Natural killer cell (primary cell): ENCODE measurements at places on chromosomes 12 and 14. TPM values are rescaled to one million over a fixed set of nuclear protein-coding genes. Genes with fewer than 3 reads are reported as not detected.

DNA sequence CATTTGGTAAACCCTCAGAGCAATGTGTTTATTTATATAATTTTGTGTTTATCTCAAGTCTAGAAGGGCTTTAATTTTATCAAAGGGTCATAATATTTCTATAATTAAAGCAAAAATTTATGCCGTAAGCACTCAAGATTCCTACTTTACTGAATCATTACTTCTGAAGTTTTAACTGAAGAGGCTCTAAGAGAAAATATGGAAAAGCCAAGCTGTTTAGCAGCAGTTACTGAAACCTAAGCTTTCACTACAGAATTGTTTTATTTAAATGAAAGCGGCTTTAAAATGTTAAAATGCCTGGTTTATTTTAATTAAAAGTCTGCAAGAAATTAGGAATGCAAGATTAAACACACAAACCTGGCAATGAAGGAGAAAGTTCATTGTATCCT, 73.9 kb upstream of the BBS10 start:
- DNase-seq: no peak
- no peaks in the 10 kb centered on the region for H3K4me1 ChIP-seq
- no peaks in the 10 kb centered on the region for H3K27me3 ChIP-seq

DNA sequence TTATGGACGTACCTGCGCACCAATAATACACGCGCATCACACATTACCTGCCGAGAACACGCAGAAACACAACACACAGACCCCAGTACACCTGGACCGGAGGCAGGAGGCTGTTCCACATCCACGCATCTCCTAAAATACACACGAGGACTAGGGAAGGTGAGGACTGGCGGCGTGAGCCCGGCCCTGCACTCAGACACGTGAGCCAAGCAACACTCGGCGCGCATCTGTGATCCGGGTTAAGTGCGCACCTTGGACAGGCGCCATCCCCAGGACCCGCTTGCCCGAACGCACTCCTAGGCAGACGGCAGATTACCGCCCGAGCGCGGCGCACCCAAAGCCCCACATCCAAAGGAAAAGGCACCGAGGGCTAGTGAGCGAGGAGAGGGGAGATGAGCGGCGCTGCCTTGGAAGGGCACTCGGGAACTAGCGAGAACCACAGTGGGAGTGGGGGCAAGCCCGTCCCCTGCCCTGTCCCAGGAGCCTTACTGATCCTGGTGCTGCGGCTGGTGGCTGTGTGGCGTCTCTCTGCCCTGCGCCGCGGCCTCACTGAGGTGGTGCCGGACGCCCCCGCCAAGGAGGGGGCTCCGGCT, 417 bp downstream of the GLS2 start:
- no peaks in the 10 kb centered on the region for H3K36me3 ChIP-seq
- no peak overlapping the region for H3K27ac ChIP-seq
- H3K4me1 ChIP-seq: peaks cover 18% of the 10 kb centered on the region
- H3K4me3 ChIP-seq: peak overlapping the region; percentile 61
- H3K27me3 ChIP-seq: peaks cover 10% of the 10 kb centered on the region

- H3K36me3 ChIP-seq: no peaks in the 10 kb centered on the region
- no peak overlapping the region for H3K27ac ChIP-seq
- H3K4me1 ChIP-seq: no peaks in the 10 kb centered on the region
- H3K4me3 ChIP-seq: no peak overlapping the region
Measured at GRCh38 chr12:6049587-6049986, 74.9 kb downstream of the VWF start.

DNA sequence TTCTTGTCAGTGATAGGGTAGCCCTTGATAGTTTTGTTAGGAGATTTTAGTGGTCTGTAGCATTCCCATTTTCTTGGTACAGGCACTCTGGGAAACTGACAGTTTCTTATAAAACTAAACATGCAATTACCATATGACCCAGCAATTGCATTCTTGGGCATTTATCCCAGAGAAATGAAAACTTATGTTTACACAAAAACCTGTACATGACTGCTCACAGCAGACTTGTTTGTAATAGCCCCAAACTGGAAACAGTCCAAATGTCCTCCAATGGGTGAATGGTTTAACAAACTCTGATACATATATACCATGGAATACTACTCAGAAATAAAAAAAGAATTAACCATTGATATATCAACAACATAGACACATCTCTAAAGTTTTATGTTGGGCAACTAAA, 75.5 kb downstream of the BORCS5 start:
- no peak overlapping the region for H3K4me3 ChIP-seq
- peaks cover 5% of the 10 kb centered on the region for H3K36me3 ChIP-seq
- H3K27me3 ChIP-seq: no peaks in the 10 kb centered on the region
- H3K4me1 ChIP-seq: peaks cover 18% of the 10 kb centered on the region

DNA sequence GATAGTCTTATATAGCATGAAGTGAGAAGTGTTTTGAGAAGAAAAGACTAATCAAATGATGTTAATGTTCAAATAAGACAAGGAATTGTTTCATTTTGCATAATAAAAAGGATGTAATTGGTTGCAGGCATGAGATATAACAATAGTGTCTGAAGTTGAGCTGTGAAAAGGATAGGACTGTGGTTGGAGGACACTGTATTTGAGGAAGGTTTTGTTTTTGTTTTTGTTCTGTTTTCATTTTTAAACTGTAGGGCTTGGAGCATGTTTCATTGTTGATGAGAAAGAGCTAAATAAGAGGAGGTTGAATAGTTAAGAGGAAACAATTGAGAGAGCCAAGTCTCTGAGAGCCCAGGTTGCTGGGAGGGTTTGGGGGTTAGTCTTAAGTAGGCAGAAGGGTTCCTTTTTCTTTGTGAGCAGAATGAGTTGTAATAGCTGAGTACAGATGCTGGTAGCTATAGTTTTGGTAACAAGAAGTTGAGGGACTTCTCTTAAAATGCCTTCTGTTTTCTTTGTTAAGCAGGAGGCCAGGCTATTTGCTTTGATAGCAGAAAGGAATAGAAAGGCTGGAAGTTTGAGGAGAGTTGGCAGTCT, 58.4 kb downstream of the CCDC91 start:
- no peaks in the 10 kb centered on the region for H3K36me3 ChIP-seq
- H3K27me3 ChIP-seq: no peaks in the 10 kb centered on the region
- no peak overlapping the region for H3K27ac ChIP-seq
- H3K4me3 ChIP-seq: no peak overlapping the region

- peak; percentile 50 for DNase-seq
- H3K4me3 ChIP-seq: no peak overlapping the region
- H3K36me3 ChIP-seq: no peaks in the 10 kb centered on the region
- peaks cover 5% of the 10 kb centered on the region for H3K4me1 ChIP-seq
- H3K27me3 ChIP-seq: no peaks in the 10 kb centered on the region
Measured at GRCh38 chr12:2064071-2064507, 11.3 kb downstream of the CACNA1C start.

DNA sequence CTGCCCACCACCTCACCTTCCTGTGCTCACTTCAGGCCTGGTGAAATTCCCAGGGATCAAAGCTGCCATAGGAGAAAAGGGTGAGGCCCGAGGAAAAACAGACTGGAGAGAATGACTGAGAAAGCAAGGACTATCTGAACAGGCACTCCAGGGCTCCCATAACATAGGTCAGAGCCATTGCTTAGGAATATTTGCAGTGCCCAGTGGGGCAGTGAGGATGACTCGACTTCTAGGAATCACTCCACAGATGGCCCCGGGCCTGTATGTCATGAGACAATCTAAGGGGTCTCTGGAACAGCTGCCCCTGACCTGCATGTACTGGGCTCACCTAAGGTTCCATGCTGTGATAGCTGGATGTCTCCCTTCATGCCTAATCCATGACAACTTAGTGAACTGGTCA, 51.6 kb downstream of the GPHB5 start:
- H3K4me1 ChIP-seq: no peaks in the 10 kb centered on the region
- no peak for DNase-seq
- H3K4me3 ChIP-seq: no peak overlapping the region
- H3K27ac ChIP-seq: no peak overlapping the region

DNA sequence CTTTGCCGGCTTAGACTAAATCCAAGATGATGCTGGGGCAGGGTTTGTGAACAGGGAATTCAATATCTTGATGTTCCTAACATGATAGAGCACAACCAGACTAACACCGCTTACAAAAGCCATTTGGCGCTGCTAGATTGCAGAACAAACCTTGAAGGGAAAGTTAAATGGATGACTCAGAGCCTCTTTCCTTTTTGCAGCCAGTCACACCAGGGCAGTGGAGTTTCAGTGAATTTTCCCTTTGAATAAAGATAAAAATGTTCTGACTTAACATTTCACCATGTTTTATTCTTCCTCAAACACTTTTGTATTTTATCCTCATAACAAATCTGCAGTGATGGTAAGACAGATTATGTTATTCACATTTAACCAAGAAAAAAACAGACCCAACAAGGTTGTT, 47.3 kb downstream of the PDE6H start:
- DNase-seq: no peak
- no peak overlapping the region for H3K27ac ChIP-seq
- H3K4me1 ChIP-seq: no peaks in the 10 kb centered on the region

DNA sequence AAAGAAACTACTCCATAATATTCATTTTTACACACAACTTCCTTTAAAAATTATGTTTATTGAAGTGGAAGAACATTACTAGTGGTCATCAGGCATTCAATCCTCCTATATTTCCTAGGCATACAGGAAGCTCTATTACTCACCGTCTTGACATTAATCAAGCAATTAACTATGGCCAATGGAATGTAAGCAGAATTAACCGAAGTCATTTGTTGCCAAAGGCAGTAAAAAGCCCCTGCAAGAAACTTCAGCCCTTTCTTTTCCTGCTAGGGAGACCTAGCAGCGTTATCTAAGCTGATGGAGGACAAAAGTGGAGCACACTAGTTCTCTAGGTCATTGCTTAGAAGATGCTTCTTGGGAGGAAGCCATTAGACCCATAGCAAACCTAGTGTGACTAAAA, 399.6 kb downstream of the KCNH5 start:
- H3K27me3 ChIP-seq: no peaks in the 10 kb centered on the region
- H3K4me3 ChIP-seq: no peak overlapping the region
- H3K27ac ChIP-seq: no peak overlapping the region

GRCh38 chr12:111174961-111175345, 193.9 kb downstream of the PHETA1 start:
- no peaks in the 10 kb centered on the region for H3K27me3 ChIP-seq
- no peak overlapping the region for H3K27ac ChIP-seq
- no peak overlapping the region for H3K4me3 ChIP-seq
- peaks cover 7% of the 10 kb centered on the region for H3K4me1 ChIP-seq

DNA sequence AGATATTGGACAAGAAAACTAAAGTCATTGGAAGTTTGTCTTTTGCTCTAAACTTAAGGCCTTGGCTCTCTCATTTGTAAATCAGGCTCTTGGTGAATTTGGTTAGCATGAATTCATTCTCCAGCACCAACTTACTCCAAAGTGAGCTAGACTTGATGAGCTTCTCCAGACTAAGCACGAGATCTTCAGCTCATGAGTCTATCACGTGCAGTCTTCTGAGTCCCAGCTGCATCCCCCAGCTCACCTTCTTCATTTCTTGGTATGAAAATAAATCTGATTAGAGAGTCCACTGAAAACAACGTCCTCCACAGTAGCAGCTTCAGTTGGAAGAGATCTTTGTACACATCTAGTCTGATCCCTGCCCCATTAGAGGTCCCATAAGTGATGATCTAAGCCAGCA, 52.5 kb upstream of the DDX11 start:
- DNase-seq: no peak
- no peak overlapping the region for H3K27ac ChIP-seq
- no peaks in the 10 kb centered on the region for H3K36me3 ChIP-seq

DNA sequence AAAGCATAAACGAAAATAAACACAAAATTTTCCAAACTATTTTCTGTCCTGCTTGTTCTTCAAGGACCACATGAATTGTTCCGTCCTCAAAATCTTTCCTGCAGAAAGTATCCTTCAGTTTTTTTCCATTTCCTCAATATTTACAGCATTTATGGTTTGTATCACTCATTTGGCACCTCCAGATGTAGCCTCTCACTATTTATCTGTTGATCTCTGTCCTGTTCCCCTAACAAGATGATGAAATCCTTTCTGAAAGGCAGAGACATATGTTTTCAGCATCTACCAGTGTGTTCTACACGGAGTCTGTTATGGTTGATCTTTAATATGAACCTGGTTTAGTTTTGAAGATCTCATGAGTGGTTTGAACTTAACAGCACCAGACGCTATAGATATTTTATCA, 490.2 kb downstream of the NELL2 start:
- no peak overlapping the region for H3K4me3 ChIP-seq
- H3K27ac ChIP-seq: no peak overlapping the region
- no peaks in the 10 kb centered on the region for H3K4me1 ChIP-seq
- H3K36me3 ChIP-seq: no peaks in the 10 kb centered on the region
- no peak for DNase-seq
- no peaks in the 10 kb centered on the region for H3K27me3 ChIP-seq

- H3K27me3 ChIP-seq: peaks cover 5% of the 10 kb centered on the region
- H3K27ac ChIP-seq: peak overlapping the region; percentile 77
- H3K36me3 ChIP-seq: no peaks in the 10 kb centered on the region
- no peak overlapping the region for H3K4me3 ChIP-seq
- no peak for DNase-seq
Measured at GRCh38 chr14:77120771-77121743, 20.5 kb downstream of the ZDHHC22 start.

DNA sequence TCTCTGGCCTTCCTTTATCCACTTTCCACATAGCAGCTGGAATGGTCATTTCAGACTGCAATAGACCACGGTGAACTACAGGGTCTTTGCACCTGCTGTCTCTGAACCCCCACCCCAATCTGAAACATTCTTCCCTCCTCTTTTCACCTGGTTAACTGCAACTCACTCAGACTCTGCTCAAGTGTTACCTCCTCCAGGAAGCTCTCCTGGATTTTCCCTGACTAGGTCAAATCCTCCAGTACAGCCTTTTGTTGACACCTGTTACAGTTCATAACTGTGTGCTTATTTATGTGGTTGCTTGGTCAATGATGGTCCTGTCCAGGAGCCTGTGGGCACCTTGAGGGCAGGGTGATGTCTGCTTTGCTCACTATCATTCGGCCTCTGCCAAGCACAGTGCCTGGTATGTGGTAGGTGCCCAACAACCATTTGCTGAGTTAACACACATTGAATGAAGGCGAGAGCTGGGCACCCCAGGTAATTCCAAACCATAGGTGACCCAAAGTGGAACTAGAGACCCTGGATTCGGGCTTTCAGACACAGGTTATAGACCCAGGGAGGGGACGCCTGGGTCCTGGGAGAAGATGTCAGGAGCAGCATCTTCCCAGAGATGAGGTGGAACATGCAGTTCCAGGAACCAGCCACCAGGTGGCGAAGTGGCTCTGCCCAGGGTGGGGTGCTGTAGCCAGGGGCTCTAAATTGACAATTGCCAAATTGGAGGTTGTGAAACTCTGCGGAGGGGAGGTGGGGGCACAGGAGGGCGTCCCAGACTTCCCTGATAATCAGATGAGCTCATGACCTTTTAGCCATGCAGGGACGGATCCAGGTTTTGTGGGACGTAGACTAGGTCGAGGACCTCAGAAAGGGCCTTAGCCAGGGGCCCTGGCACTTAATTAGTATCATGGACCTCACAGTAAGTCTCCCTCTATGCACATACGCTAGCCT, 28.1 kb downstream of the TRPV4 start:
- DNase-seq: peak; percentile 81
- H3K27ac ChIP-seq: no peak overlapping the region
- H3K4me3 ChIP-seq: no peak overlapping the region
- H3K4me1 ChIP-seq: peaks cover 5% of the 10 kb centered on the region
- H3K27me3 ChIP-seq: no peaks in the 10 kb centered on the region

Gene PAX9
- not detected for total RNA-seq

Gene SDR9C7
- 0.20 TPM for total RNA-seq

Gene R3HDM2
- total RNA-seq: 110 TPM

Gene FLVCR2
- 1.4 TPM for total RNA-seq

Gene RPL10L
- total RNA-seq: not detected

Gene LTBP2
- total RNA-seq: 2.1 TPM

Gene OR11H6
- not detected for total RNA-seq

Gene AKAP5
- total RNA-seq: 12.0 TPM

Gene CFAP251
- 0.59 TPM for total RNA-seq

Gene OAS1
- total RNA-seq: 21.1 TPM

Gene CRADD
- total RNA-seq: 19.1 TPM
